ENCODE measurements at places on chromosomes 1 and 21.
A peak's percentile ranks its signal among the peaks of the same experiment; 100 is the strongest.

DNA sequence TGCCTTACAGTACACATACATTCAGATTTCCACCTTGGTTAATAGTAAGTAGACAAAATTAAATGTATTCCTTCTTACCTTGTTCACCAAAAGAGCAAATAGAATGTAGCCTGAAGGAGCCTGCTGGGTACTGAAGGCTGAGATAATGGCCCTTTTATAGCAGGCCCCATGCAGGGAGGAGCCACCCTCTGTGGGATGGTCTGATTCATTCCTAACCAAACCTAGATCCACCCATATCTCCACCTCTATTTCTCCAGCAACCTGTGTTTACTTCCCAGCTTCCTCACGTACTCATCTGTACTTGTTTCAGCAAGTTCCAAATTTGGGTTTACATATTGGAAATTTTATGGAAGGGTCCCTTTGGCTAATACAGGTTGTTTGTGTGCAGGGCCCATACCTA, at the start of gene FLG:
FLG (minus strand) TSS at position 129 of the 400 bp plus-strand sequence. CDS start 9,783 bp downstream, outside the sequence.
- no peak for DNase-seq

DNA sequence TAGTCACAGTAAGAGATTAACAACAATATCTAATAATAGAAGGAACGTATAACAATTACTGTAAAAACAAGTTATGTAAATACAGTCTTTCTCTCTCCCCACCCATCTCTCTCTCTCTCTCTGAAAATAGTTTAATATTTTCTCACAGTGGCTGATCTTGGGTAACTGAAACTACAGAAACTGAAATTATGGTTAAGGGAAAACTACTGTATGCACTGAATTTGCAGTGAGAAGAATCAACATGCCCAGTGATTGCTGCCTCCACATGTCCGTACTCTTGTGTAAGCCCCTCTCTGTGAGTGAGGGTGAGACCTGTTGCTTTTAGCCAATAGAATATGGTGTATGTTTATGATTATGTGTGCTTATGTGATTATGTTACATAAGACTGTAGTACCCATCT, 1.6 kb downstream of the KRTAP6-1 start:
- no peak for DNase-seq

DNA sequence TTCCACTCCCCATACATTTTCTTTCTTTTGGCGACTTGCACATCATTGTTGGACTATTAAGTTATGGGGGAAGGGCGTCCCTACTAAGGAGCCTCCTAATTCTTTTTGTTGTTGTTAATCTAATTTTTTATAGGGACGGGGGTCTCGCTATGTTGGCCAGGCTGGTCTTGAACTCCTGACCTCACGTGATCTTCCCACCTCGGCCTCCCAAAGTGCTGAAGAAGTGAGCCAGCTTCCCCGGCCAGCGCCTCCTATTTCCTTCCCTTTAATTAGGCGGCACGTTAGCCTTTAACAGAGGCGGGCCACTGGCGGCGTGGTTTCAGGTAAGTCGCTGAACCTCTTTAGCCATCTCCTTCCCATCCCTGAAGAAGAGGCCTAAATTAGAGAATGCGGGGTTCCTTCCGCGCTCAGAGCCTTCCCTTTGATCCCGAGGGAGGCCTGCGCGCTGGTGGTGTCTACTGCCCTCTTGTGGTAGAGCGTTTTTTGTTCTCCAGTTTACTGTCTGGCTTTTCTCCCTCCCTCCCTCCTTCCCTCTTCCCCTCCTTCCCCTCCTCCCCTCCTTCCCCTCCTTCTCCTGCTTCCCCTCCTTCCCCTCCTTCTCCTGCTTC, 38.1 kb downstream of the TNFRSF9 start:
- peak; percentile 71 for DNase-seq

DNA sequence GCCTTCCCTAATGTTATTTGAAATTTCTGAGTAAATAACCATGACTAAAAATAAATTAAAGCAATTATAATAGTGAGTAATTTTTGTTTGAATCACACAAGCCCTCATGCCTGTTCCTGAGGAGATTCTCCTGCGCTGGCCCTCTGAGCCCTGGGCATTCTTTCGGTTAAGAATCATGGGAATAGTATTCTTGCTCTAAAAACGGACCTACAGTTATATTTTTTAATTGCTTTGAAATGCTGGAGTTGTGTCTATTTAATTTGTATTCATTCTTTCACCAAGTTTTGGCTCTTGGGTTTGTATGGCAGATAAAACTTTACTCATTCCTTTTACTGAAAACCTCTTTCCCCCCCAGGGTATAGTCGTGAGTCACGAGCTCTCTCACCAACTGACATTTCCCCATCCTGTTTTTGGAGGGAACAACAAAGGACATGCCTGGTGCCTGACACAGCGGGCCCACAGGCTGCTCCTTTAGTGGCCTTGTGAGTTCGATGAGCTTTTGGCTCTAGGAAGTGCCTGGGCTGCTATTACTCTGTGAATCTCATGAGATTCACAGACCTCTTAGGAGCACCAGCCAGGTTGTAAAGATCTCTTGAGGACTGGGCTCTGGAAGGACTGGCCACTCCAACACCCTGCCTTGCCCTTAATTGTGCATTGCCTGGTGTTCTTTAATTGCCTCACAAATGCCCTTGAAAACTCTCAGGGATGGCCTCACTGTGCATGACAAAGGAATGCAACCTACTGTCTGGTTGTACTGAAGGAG, 58.6 kb downstream of the DDR2 start:
- DNase-seq, result no peak
